Fibroblast of skin of left quadriceps (primary cell): ENCODE measurements at places on chromosomes 2 and 18.

DNA sequence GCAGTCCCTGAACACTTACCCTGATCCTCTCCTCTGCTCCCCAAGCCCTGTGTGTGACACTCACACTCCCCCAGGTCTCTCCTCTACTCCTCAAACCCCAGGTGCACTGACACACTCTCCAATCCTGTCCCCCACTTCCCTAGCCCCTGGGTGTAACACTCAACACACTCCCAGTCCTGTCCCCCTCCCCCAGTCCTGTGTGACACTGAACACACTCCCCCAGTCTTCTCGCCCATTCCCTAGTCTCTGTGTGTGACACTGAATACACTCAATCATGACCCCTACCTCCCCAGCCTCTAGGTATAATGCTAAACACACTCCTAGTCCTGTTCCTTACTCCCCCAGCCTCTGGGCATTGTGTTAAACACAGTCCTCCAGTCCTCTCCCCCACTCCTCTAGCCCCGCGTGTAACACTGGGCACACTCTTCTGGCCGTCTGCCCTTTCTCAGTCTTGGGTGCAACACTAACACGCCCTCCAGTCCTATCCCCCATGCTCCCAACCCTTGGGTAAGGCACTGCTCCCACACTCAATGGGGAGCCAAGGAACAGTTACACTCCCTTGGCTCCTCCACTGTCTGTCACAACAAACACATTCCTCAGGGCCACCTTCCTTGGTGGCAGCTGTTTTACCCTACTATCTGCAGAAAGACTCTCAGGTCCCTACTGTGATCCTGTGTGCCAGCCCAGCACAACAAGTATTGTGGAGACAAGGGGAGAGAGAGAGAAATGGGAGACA is 82.5 kb upstream of the PKDCC start:
- no peak for DNase-seq

DNA sequence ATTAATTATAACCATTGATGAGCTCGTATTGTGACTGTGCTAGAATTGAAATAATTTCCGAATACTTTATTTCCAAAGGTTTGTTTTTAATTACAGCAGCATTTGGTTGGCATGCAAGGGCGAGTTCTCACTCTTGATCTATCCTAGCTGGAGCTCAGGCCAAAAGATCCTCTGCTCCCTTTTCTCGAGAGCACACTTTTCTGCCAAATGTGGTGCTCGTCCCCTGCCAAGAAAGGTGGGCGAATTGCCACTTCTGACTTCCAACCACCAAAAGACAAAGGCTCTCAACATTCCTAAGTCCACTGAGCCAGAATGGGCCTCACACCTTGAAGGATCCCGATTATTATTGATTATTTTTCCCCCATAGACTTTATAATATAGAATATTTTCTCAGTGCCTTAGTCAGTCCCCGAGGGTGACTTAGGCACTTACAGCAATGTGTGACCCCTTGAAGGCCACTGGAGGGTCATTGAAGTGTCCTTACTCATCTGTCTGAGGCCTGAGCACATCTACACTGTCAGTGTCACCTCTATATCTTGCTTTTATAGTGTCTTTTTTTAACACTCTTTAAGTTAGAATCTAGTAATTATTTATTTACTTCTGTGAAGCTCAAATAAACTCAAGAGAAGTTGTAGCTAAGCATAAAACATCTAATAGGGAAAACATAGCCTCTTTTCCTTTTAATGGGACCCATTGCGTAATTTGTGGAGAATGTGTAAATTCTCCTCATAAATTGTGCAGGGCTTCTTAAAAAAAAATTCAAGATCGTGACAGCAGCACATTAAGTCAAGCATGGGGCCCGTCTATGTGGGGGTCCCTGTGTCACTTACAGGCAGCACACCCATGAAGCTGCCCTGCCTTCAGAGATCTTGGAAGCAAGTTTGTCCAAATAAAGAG is 98.3 kb downstream of the MEIS1 start:
- no peak for DNase-seq

GRCh38 chr2:225462945-225463344 is 63.4 kb downstream of the NYAP2 start:
- peak; percentile 1 for DNase-seq

DNA sequence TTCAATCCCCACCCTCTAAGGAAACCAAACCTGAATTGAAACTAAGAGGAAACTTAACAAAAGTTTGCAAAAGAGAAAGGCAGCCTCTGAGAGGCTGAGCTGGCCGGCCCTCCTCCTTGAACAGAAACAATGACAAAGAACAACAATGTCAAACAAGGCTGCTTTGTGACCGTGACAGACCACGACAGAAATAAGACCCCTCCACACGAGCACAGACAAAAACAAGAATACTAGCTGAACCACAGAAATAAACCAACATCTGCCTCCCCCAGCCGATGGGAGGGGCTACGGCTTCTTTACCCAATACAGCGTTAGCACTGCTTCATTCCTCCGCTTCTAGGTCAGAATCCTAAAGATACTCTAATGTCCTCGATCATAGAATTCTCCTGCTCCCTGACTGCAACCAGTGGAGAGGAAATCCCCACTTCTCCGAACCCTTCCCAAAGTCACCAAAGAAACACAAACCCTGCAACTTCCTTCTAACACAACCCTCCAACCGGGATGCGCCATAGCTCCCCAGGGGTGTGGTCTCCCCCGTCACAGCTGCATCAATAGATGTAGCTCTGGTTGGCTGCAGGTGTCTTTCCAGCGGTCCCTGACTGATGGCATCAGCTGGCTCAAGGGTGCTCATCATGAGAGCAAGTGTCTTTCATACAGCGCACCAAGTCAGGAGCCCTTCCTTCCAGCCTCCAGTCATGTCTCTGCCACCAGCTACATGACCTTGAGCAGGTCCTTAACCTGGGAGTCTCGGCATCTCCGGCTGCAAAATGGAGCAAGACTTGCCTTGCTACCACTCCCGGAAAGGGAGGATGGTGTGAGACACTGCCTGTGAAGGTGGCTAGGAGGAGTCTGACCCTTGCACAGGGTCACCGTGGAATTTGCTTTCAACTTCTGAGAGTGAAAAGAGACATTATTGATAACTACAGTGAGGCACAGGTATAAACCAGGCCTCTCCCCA is 198.6 kb downstream of the HAUS1 start:
- DNase-seq = no peak

- DNase-seq = peak; percentile 44
Measured at GRCh38 chr2:74843899-74844298, 10.0 kb downstream of the HK2 start.

- no peak for DNase-seq
Measured at GRCh38 chr2:135689679-135690078, 52.0 kb upstream of the UBXN4 start.

- DNase-seq = no peak
Measured at GRCh38 chr18:48502906-48503305, 35.9 kb upstream of the CTIF start.

- no peak for DNase-seq
Measured at GRCh38 chr2:129754421-129754820, 225.0 kb upstream of the RAB6C start.

DNA sequence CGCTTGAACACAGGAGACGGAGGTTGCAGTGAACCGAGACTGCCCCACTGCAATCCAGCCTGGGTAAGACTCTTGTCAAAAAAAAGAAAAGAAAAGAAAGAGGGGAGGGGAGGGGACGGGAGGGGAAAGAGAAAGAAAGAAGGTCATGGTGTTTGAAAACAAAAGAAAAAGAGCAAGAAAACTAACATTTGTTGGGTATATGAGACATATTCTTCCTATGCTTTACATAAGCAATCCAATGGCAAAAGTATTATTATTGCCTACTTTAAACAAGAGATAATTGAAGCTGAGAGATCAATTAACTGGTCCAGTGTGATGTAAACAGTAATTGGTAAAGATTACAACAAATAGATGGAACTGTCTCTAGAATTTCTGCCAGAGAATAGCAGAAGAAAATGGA is 157.3 kb downstream of the ZRANB3 start:
- no peak for DNase-seq

DNA sequence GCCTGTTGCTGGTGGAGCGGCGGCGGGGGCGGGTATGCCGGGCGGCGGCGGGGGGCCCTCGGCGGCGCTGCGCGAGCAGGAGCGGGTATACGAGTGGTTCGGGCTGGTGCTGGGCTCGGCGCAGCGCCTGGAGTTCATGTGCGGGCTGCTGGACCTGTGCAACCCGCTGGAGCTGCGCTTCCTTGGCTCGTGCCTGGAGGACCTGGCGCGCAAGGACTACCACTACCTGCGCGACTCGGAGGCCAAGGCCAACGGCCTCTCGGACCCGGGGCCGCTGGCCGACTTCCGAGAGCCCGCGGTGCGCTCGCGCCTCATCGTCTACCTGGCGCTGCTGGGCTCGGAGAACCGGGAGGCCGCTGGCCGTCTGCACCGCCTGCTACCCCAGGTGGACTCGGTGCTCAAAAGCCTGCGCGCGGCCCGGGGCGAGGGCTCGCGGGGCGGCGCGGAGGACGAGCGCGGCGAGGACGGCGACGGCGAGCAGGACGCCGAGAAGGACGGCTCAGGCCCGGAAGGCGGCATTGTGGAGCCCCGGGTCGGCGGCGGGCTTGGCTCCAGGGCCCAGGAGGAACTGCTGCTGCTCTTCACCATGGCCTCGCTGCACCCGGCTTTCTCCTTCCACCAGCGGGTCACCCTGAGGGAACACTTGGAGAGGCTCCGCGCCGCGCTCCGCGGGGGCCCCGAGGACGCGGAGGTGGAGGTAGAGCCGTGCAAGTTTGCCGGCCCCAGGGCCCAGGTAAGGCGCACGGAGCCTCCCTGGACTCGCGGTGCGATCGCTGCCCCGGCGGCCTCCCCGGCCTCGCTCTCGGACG is 1.0 kb downstream of the ZCCHC2 start:
- DNase-seq = no peak

DNA sequence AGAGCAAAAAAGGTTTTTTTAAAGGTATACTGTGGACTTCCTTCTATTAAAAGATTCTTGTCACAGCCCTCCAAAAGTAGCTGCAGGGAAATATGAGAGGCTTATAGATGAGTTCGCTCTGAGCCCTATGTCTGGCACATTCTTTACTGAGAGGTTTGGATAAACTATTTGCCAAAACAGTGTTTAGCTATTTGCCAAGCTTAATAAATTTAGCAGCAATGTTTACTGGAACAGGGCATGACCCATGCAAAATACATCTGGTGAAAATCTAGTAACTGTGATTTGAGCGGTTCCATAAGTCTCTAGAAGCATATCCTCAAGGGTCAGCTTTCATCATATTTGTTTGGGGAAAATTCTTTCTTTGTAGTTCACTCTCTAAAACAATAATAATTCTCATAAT is 1696.7 kb upstream of the PIK3C3 start:
- no peak for DNase-seq

DNA sequence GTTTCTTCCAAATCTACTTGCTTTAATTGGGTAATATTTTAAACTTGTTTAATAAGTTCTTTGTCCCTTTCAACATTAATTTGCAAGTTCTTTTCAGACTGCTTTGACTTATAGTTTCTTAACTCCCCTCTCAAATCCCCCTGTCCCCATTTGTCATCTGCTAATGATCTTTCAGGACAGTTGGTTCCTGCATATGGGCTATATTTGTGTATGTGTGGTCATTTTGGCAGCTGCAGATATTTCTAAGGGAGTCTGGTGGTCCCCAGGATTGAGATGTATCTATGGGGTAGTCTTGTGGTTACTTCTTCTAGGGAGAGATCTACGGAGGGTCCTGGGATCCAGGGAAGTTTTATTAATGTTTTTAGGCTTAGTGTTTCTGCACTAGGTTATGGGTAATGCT is 120.6 kb upstream of the SP3 start:
- DNase-seq = no peak
